ENCODE measurements at places on chromosomes 12 and 14.
A peak's percentile ranks its signal among the peaks of the same experiment; 100 is the strongest.

DNA sequence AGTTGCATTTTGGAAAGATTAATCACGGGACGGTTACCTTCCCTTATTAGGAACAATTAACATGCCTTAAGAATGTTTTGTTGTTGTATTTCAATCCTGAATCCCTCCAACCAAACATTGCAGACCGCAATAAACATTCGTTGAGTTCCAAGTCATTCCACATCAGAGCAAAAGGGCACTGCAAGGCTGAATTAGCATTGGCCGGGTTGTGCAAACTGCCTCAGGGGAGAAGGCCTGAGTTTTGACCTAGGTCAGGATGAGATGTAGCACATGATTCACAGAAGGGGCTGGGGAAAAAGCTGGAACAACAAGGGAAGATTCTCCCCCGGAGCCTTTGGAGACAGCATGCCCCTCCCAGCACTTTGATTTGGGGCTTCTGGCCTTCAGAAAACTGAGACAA lies 82.1 kb upstream of the BDKRB2 start:
- no peak for DNase-seq

- DNase-seq: no peak
These were observed 221.9 kb upstream of the FOXN3 start for GRCh38 chr14:89638891-89639290.

- DNase-seq: no peak
These were observed 43.9 kb upstream of the MDM1 start for GRCh38 chr12:68375756-68376695.

DNA sequence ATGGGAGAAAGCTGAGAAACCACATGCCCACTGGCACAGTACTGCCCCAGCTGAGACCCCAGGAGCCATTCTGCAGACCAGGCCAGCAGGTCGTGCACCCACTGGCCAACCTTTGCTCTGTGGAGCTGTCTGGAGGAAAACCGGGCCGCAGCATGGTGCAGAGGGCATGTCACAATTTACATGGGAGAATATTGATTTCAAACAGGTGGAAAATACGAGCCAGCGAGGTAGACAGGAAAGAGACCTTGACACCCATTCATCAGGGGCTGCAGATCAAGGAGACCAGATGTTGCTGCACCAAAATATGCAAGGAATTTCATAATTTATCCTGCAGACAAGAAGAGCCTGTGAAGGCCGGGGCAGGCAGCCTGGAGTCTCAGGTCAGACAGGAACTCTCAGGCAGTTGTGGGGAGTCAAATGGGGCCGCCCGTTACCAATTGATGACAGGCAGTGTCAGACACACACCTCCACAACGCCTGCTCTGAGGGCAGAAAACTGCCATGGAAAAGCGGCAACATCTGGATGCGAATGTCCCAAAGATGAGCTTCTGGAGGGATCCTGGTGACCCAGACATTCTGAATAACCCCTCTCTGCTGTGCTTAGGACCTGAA lies 74.6 kb upstream of the BCL11B start:
- no peak for DNase-seq

- peak; percentile 35 for DNase-seq
These were observed 630 bp downstream of the FOS start for GRCh38 chr14:75279153-75279762.

GRCh38 chr12:4984344-4984743 lies 59.3 kb upstream of the KCNA5 start:
- DNase-seq: no peak

- DNase-seq: no peak
These were observed 47.8 kb downstream of the LLPH start for GRCh38 chr12:66082744-66083143.

- DNase-seq: no peak
These were observed 683.4 kb downstream of the SLC16A7 start for GRCh38 chr12:60279221-60279620.

- DNase-seq: no peak
These were observed 71.8 kb upstream of the GZMB start for GRCh38 chr14:24705840-24706239.

GRCh38 chr12:32944195-32944594 lies 47.6 kb upstream of the PKP2 start:
- no peak for DNase-seq

- DNase-seq: no peak
These were observed 264.7 kb downstream of the MED13L start for GRCh38 chr12:116012757-116013156.

DNA sequence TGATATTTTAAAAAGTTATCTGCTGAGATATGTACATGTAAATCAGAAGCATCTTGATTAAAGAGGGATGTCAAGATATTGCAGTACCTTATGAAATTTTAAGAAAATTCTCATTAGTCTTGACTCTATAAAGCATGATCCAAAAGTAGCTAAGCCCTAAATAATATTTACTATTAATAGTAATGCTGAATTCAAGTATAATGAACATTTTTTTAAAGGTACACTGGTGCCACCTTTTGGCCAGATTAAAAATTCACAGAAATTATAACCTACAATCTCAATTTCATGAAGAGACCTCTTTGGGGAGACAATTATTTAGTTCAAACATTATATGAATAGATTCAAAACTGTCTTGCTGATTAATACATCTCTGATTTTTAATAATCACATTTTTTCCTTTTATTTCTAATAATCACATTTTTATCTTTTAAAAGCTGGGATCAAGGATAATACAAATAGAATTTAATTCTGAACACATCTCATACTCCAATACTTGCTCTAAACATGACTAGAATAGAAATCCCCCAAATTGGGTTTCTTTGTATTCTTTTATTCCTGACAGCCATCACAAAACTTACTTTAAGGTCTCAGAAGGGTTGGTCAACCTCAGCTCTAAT lies 13.4 kb downstream of the AKAP5 start:
- DNase-seq: no peak

- no peak for DNase-seq
These were observed 1.8 kb downstream of the JAG2 start for GRCh38 chr14:105166571-105167302.

DNA sequence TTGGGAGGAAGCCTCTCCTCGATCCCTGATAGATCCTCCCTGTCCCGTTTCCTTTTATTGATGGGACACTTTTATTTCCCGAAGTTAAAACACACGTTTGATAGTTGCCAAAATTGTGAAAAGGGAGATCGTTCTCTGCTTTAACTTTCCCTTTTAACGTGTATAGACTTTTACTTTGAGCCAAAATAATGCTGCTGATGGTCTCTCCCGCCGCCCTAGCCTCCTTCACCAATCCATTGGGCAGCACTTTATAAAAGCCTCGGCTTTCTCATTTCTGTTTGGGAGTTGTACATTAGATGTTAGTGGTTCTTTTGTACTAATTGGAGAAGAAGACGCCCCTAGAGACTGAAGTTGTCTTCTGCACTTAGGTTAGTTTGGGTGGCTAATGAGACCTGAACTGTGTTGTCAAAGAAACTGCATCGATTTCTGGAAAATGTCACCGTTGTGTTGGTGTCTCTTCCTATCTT lies 1.4 kb downstream of the TMTC2 start:
- no peak for DNase-seq

DNA sequence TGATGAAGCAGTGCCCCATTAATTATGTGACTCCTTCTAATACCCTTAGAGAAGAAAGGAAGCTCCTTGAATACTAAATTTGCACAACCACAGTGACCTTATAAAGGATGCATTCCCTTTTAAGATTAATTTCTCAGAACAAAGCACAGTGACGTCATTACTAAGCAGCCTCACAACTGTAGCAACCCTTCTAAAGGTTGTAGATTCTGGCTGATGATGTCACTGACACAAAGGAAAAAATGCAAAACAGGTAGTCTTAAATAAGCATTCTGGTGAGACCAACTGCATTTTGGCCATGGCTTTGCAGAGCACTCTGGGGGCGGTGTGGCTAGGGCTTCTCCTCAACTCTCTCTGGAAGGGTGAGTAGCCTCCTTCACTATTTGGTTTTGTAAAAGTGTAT lies 38.4 kb upstream of the OR4E1 start:
- no peak for DNase-seq

DNA sequence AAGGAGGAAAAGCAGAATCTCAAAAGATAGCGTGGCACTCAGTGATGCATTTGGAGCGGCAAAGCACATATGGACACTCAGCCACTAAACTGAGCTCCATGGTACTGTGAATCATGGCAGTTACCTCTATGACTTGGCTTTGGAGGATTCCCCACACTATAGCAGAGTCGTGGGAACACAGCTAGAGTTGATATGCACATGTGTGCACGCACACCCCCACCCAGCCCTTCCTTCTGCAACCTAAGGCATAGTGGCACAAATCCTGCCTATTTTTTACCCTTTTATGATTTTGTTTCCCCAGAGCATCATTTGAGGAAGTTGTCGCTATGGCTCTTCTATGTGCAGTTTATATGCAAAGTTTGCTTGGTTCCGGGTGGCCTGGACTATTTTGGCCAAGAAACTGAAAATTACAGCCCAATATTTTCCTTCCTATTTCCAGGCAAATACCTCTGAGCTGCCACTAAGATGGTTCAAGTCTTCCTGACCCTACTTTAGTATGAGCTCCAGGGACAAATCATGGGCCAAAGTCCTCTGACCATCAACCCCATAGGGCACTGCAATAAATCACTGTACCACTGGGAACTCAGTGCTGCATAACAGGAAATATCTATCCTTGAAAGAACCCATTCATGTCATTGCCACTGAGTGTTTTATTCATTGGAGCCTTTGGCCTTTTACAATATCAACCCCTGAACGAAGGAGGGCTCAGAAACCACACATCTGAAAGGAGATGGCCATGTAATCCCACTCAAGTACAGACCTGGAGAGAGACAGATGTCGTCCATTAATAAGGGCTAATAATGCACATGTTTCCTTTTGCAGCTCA lies 177.5 kb downstream of the EGLN3 start:
- no peak for DNase-seq

DNA sequence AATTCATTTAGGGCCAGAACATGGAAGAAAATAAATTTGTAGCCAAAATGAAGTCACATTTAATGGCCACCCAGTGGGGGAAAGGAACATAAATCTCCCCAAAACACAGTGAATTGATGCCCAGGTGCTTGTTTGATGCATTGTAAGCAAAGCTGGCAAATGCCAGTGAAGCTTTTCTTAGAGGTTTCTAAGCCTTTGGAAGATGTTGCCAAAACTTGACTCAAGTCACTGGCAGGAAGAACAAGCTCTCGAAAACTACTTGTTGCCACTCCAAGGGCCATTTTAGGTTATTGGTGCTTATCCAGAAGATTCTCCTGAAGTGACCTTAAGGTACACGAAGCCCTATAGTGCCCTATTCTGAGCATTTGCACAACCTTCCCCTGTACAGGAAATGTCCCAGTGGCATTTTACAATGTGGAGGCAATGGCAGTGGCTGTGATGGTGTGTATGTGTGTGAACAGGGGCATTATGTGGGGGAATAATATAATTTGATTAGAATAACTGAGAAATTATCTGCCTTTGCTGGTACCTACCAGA lies 89.5 kb upstream of the NOVA1 start:
- no peak for DNase-seq

GRCh38 chr12:12909995-12910420 lies 18.6 kb downstream of the GPRC5A start:
- DNase-seq: no peak

- no peak for DNase-seq
These were observed 51.7 kb upstream of the RIN3 start for GRCh38 chr14:92461891-92462290.

DNA sequence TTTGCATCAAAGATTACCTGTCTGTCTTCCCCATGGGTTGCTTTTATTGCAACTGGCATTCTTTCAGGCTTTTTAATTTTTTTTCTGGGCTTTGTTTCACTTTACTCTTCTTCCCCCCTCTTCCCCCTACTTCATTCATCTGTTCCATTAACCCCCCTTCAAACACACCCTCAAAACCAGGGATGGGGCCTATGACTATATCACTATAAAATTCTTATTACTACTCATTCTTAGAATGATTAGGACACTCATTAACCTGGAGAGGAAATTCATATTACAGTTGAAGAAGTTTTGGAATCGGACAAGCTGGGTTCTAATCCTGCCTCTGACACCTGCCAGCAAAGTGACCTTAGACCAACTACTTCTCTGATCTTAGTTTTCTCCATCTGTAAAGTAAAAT lies 24.8 kb upstream of the MDM1 start:
- DNase-seq: no peak

GRCh38 chr14:91611528-91611927 lies 101.4 kb upstream of the PPP4R3A start:
- DNase-seq: no peak

GRCh38 chr14:73458183-73458976 lies at the start of gene NUMB:
Gene NUMB, minus strand, starts transcription at chr14:73458546. Its CDS starts 102,795 bp downstream, at chr14:73355751.
- peak; percentile 92 for DNase-seq

DNA sequence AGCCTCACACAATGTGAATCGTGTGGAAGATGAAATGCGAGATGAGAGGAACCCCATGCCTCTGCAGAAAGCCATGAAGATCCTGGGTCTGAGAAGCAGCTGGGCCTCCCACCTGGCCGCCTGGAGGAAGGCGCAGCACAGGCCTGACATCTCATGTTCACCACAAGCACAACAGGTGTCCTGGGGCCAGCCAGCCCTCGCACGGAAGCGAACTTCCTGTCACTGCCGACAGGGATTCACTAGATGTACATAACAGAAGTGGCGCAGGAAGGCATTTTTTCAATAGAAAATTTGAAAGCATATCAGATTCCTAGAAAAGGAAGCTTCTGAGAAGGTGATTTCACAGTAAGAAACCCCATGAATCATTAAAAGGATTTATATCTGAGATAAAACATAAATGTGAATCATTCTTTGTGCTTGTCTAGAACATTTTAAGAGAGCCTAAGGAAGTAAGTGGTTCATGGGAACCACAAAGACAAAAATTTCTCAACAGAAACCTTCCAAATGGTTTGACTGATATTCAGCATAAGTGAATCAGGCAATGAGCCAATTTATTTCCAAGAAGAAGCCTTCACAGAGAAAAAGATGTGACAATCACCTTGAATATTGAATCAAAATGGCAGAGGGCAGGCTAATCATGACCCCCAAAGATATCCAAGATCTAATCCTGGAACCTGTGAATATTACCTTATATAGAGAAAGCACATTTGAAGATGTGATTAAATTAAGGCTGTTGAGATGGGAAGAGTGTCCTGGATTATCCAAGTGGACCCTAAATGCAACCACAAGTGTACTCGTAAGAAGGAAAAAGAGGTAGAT lies 311.9 kb downstream of the DUSP6 start:
- peak; percentile 79 for DNase-seq

DNA sequence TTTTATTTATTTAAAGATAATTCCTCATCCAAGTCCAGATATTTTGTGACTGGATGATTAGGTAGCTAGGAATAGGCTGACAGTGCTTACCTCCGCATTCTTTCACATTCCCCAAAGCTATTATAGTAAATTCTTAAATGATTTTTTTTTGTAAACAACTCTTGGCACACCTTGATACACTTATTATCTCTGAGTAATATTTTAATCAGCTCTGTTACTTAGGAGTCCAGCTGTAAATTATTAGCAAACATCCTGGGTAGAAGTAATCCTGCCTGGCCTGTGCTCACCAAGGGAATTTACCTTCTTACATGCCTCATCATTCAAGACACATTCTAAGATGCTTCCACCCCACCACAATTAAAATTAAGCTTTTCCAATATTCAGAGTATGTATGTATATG lies 186.1 kb downstream of the SLC2A13 start:
- DNase-seq: no peak

All from activated T-cell treated with anti-CD3 and anti-CD28 coated beads for 48 hours (primary cell).